Cortex of kidney (tissue), 1 donor: ENCODE measurements at places on chromosomes 16 and 17.

DNA sequence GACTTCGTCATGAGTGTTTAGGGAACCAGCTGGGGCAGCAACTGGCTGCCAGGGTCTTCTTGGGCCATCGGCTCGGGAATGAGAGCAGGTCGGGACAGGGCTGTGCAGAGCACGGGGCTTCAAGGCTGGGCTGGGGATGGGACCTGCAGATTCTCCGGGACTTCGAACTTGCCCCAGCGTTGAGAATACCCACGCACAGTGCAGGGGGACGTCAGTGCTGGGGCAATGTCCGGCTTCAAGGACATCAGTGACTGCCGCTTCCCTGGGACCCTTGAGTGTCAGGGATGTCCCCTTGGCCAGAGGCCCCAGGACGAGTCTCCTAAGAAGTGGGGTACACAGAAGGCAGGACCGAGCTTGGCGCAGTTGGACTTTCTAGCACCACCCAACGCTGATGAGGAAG, 76.3 kb downstream of the MGAT5B start:
- no peak for DNase-seq

DNA sequence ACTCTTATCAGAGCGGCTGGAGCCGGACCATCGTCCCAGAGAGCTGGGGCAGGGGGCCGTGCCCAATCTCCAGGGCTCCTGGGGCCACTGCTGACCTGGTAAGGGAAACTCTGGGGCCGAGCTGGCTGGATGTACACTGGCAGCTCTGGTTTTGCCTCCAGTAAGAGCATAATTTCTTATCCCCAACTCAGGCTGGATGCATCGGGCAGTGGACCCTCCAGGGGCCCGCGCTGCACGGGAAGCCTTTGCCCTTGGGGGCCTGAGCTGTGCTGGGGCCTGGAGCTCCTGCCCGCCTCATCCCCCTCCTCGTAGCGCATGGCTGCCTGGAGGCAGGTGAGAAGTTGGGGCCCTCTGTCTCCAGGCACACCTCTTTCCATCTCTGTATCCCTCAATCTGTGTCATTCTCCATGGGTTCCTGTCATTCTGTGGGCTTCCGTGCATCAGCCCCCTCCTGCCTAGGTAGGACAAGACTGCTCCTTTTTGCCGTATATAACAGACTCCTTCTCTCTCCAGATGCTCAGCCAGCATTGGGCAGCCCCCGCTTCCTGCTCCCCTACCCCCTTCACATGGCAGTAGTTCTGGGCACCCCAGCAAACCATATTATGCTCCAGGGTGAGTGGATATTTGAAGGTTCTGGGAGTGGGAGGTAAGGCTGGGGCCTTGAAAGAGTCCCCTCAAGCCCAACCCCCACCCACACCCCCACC, 9.4 kb upstream of the TMEM88 start:
- DNase-seq, result no peak

DNA sequence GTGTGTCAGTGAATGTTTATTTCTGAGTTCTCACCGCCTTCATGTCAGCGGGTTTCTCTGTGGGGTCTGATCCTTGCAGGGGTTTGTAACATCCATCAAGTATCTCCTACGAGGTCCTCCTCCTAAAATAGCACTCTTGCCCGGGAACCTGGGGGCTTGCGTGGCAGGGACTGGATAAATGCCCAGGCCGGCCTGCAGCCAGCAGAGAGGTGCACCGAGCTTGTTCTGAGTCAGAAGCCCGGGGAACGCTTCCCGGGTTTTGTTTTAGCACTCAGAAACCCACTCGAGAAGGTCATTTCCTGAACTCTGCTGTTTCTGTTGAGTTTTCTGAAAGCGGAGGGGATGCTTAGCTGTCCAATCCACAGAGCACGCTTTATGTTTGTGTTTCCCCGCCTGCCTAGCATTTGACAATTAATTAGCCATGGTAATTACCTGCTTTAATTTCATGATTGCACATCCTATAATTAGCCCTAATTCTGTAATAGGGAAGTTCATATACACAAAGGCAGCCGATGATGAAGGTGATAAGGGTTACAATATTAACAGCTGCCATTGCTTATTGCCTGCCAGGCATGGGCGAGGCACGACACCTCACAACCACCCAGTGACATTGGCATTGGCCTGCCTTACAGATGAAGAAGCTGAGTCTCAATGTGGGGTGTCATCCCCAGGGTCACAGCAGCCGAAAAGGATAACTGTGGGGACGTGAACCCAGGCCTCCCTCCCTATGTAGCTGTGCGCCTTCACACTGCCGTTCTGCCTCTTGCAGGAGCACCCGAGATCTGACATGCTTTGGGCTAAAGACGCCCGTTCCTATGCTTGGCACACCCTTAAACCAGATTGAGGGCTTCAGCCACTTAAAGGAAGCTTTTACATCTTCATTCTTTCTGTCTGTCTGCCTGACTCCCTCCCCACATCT, 333.1 kb downstream of the CPPED1 start:
- no peak for DNase-seq

- DNase-seq, result no peak
Measured at GRCh38 chr17:334974-335481, 17.6 kb downstream of the RPH3AL start.

GRCh38 chr17:44733753-44734152, 25.0 kb upstream of the ADAM11 start:
- DNase-seq, result no peak

- no peak for DNase-seq
Measured at GRCh38 chr16:50446861-50447260, 78.1 kb upstream of the BRD7 start.

DNA sequence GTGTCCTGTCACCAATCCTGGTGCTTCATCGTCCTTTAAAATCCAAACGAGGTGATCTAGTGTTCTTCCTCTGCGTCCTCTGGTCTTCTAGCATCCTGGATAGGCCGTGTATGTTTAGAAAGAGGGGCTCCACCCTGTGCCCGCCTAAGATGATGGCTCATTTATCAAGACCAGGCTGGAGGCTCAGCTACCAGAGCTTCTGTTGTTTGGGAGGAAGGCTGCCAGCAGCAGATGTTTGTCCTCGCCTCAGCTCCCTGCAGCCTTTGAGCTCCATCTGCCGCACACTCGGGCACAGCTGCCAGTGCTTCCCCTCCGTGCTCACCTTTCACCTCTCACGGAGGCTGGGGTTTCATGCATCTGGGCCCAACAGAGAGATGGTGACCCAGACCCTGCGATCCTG, 954.7 kb upstream of the RBFOX1 start:
- no peak for DNase-seq

DNA sequence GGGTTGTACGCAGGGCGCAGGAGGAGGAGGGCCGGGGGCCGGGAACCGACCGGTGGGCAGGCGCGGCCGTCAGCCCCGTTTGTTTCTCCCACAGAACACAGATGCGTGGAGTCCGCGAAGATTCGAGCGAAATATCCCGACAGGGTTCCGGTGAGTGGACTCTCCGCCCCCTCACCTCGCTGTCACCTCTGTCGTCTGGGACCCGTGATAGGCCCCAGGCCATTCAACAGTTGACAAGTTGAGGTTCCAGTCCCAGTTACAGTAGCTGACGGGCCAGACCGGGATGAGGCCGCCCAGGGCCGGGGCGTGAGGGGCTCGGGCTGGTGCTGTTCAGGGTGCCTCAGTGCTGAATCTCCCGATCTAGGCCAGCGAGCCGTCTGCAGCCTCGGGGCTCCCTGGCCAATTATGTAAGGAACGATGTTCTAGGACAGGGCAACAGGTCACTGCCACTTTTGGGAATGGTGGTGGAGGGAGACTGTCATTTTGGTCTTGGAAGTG, 628 bp downstream of the GABARAPL2 start:
- no peak for DNase-seq

GRCh38 chr16:14071576-14072271, 605 bp downstream of the MRTFB start:
- no peak for DNase-seq

DNA sequence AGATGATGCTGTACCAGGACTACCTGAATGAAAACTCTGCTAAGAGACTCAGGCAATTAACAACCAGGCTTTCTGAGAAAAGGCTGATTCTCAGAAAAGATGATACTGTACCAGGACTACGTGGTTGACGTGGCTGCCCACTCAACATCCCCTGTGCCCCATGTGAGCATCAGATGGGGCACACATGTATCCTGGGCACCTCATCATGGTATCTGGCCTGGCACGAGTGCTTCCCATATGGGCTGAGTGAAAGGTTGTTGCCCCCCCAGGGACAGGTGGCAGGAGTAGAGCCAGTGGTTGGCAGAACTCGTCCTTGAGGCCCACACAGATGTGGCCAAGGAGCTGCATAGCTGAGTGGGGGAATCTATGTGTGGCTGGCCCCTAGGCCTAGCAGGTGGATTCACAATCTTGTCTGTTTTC, 3.5 kb upstream of the CES4A start:
- DNase-seq, result no peak

DNA sequence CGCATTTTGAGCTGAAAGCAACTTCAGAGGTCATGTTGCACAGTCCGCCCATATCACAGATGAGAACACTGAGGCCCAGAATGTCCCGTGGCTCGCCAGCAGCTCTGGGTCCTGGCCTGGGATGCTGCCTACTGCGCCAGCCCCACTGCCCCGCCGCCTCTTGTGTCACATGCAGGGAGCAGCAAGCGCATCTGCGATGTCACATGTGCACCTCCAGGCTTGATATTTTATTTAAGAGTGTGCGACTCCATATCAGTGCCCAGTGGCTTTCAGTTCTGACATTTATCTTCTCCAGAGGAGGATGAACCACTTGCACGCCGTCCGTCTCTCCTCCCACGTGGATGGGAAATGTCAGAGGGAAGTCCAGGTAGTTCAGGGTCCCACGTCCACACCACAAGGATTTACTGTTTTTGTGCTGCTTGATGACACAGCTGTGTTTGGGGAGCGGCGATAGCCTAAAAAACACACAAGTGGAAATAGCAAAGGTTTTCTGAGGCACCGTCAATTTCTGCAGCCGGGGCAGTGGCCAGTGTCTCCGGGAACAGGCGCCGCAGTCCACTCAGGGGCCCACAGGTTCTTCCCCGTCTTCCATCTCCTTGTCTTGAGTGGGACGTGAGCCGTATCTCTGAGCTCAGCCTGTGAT, 7.0 kb upstream of the RBFOX3 start:
- no peak for DNase-seq

GRCh38 chr17:78107457-78107856, 21.1 kb downstream of the TMC6 start:
- no peak for DNase-seq

GRCh38 chr17:10286324-10286723, 86.5 kb downstream of the MYH13 start:
- DNase-seq, result no peak

GRCh38 chr17:557371-557770, 157.3 kb downstream of the VPS53 start:
- DNase-seq, result no peak

DNA sequence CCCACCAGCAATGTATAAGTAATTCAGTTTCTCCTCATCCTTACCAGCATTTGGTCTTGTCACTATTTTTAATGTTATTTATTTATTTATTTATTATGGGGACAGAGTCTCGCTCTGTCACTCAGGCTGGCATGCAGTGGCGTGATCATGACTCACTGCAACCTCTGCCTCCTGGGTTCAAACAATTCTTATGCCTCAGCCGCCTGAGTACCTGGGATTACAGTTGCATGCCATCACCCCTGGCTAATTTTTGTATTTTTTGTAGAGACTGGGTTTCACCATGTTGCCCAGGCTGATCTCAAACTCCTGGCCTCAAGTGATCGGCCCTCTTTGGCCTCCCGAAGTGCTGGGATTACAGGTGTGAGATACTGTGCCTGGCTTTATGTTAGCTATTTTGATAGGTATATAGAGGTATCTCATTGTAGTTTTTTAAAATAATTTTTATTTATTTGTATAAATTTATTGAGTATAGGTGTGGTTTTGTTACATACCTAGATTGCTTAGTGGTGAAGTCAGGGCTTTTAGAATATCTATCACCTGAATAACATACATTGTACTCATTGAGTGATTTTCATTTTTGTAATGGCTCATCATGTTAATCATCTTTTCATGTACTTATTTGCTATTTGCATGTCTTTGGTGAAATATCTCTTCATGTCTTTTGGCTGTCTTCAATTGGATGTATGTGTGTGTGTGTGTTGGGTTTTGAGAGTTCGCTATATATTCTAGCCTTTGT, 53.3 kb downstream of the TANC2 start:
- no peak for DNase-seq

DNA sequence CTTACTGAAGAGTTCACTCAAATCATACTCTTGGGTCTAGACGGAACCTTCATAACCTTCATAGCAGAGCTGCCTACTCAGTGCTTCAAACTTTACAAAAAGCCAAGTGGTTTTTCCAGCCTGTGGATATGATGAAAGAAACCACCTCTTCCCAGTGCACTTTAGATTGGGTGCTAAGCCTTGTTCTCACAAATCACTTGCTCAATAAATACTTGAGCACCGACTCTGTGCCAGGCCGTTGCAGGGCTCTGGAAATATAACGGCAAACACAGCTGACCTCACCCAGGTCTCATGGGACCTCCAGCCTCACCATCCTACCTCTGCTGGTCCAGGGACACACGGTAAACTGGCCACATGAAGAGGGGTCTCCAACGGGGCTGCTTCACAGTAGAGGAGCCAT, 35.7 kb downstream of the CDRT4 start:
- DNase-seq, result no peak

GRCh38 chr16:80570106-80570478, 29.3 kb downstream of the DYNLRB2 start:
- no peak for DNase-seq

- DNase-seq, result no peak
Measured at GRCh38 chr17:16304830-16305229, 48.4 kb downstream of the CENPV start.

- DNase-seq, result no peak
Measured at GRCh38 chr17:64232466-64233262, 30.4 kb downstream of the TEX2 start.

DNA sequence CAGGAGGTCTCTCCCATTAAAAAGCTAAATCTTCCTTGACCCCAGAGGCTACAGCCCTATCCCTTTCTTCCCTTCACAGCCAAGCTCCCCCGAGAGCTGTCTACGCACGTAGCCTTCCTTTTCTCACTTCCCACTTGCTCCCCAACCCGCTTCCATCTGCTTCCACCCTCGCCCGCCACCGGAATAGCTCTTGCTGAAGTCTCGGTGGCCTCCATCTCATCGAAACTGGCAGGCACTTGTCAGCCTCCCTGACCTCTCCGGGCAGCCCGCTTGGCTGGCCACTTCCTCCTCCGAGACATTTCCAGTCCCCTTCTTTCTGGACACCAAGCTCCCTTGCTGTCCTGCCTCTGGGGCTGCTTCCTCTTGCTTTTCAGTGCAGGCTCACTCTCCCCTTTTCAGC, 10.7 kb upstream of the EPOP start:
- no peak for DNase-seq

DNA sequence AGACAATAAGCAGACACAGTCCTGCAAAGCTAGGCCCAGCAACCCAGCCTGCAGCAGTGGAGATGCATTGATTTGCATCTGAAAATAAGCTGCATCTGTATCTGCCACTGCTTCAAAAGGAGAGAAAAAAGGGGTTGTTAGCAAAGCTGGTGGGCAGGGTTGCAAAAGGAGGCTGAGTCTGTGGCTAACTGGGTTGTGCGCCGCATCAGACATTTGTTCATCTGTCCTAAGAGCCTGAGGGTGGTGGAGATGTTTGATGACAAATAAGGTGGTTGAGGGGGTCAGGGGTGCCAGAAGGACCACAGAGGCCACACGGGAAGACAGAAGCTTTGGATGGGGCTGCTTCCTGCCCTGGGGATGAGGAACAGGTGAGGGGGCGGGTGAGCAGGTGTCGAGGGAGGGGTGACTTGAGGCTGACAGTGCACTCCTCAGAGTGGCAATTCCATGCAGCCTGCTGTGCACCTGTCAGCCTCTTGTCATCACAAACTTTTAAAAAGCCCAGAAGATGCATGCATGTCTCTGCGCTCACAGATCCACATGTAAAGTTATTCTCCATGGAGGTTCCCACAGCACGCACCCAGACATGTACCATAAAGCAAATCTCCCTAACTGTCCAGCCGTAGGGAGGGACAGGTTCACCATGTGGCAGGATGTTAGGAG, 35.4 kb downstream of the WSB1 start:
- no peak for DNase-seq

- DNase-seq, result no peak
Measured at GRCh38 chr16:9534759-9535158, 443.3 kb downstream of the HAPSTR1 start.
